ENCODE measurements at places on chromosomes 2 and 18. TPM values are rescaled to one million over a fixed set of nuclear protein-coding genes. Genes with fewer than 3 reads are reported as not detected.

The ATOH8 gene
- total RNA-seq = 37.7 TPM

- peak; percentile 96 for DNase-seq
These were observed 2.2 kb downstream of the SH2D6 start for GRCh38 chr2:85420536-85421259.

DNA sequence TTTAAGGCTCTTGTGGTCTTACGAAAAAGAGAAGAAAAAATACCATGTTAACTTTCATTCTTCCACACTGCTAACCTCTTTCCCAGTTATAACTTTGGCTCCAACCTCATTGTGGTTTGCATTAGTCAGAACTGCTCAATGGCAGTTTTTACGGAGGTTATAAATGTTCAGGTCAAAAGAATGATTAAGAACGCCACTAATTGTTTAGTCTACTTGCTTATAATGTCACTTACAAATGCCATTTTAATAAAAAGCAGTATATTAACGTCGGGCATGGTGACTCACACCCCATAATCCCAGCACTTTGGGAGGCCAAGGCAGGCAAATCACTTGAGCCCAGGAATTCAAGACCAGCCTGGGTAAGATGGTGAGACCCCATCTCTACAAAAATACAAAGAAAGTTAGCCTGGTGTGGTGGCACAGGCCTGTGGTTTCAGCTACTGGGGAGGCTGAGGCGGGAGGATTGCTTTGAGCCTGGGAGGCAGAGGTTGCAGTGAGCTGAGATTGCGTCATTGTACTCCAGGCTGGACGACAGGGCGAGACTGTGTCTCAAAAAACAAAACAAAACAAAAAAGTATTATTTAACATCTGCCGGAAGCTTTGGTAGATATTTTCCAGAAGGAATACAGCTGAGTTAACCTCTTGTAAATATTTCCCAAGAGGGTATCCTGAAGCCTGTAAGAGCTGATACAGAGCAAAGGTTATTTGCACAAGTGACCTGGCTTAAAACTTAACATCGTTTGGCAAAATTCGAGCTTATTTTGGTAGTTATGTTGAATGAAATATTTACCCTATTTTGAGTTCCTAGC, 5.1 kb downstream of the AGPS start:
- no peak for DNase-seq

DNA sequence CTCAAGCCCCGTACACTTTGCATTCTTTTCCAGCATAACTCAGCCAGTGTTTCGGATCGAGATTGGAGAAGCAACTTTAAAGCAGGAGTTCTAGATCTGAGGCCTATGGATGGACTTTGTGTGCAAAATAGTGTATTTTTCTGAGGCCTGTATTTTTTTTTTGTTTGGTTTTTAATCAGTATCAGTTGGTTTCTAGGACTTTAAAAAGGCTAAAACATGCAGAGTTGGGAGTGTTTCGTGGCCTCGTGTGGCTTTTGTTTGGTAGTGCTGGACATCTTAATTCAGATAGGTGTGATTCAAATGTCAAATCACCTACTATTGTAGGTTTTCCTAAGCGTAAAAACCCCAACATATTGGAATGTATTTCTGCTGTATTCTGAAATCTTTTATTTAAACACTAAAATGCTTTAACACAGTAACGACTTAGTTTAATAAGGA, 282 bp upstream of the PUS10 start:
- no peak for DNase-seq

DNA sequence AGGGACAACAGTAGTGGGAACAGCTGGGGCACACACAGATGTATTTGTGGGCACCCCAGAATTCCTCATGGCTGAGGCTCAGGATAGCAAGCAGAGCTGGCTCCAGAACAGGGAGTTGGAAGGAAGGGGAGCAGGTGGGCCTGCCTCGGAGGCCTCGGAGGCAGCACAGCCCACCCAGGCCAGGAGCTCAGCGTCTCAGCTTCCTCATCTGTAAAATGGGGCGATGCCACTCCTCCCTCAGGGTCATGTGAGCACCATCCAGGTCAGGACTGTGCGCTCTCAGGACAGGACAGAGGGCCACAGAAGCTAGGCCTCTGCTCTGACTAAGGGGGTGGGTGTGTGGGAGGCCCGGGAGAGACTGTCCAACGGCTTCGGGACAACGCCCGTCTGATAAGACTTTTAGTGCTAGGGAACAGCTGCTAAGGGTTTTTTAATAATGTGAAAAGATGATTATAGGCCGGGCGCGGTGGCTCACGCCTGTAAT, 106.2 kb downstream of the HDAC4 start:
- DNase-seq = no peak
